Adrenal gland (tissue), 19 donors: ENCODE measurements at places on chromosomes 1 and 21. TPM values are rescaled to one million over a fixed set of nuclear protein-coding genes. Genes with fewer than 3 reads are reported as not detected.
A peak's percentile ranks its signal among the peaks of the same experiment; 100 is the strongest.

- H3K36me3 ChIP-seq = no peaks in the 10 kb centered on the region
- H3K4me1 ChIP-seq = no peaks in the 10 kb centered on the region
- no peak for DNase-seq
- no peak overlapping the region for H3K27ac ChIP-seq
- no peaks in the 10 kb centered on the region for H3K27me3 ChIP-seq
- no peak overlapping the region for H3K4me3 ChIP-seq
Observed at GRCh38 chr1:195886000-195886399, 722.2 kb downstream of the KCNT2 start.

DNA sequence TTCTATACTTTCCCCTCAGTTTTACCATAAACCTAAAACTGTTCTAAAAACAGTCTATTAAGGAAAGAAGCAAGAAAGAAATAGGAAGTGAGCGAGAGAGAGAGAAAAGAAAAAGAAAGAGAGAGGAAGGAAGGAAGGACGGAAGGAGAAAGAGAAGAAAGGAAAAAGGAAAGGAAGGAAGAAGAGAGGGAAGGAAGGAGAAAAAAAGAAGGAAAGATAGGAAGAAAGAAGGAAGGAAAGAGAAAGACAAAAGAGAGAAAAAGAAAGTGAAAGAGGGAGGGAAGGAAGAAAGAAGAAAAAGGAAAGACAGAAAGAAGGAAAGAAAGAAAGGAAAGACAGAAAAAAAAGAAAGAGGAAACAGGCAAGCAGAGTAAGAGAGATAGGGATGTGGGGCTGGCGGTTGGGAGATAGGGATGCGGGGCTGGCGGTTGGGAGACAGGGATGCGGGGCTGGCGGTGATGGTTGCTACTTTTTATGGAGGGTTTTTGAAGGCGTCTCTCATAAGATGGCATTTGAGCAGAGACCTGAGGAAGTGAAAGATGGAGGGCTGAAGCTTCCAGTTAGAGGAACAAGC, 70.4 kb upstream of the IRF2BP2 start:
- H3K36me3 ChIP-seq = no peaks in the 10 kb centered on the region
- peaks cover 21% of the 10 kb centered on the region for H3K4me1 ChIP-seq
- H3K4me3 ChIP-seq = no peak overlapping the region
- no peak for DNase-seq
- no peak overlapping the region for H3K27ac ChIP-seq

DNA sequence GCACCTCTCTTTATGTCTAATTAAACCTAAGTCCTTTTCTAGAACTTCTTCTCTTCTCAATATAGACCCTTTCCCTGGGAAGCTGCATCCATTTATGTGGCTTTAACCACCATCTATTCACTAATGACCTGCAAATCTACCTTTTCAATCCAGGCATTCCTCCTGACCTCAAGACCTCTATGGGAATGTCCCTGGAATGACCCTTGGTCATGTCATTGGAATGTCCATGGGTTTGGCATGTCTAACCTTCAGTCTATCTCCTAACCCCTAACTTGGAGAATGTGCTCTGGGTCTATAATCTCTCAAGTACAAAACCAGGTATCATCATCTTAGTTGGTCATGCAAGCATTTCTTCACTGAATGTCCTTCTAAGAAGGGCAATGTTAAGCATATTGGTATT, 196.1 kb downstream of the KCNH1 start:
- H3K4me1 ChIP-seq = no peaks in the 10 kb centered on the region
- no peak overlapping the region for H3K27ac ChIP-seq
- H3K36me3 ChIP-seq = no peaks in the 10 kb centered on the region
- H3K4me3 ChIP-seq = no peak overlapping the region
- H3K27me3 ChIP-seq = no peaks in the 10 kb centered on the region
- DNase-seq = no peak

DNA sequence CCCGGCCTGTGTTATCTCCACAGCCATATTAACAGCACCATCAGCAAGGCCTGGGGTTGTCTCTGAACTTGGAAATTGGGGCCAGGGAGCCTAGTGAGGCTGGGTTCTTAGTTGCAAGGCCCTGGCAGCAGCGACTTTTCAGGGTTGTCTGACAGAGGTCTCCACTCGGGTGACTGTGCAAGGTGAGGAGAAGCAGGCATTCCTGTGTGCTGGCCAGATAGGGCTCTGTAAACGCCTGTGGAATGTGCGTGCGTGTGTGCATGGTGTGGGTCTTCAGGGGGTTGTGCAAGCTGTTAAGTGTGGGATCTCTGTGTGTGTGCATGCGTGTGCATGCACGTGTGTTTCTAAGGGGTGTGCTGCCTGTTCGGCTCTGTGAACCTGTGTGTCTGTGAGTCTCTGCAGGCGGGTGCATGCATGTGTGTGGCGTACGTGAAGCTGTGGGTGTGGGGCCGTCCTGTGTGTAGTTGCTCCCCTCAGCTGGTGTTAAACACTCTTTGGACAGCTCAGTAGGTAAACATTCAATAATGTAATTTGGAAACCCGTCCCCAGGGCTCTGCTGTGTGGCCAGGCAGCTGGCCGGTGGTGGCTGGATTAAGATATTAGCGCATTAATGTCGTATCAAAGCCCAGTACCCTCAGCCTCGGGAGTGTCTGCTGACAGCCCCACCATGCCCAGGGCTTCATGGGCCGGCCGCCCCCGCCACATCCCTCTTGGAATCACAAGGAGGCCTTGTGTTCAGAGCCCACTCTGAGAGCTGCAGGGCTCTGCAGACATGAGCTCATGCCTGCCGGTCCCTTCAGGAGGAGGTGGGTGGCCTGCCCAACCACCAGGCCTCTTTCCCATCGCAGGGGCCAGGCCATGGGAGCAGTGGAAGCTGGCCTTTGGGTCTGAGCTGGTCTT, 189.9 kb downstream of the FOXD2 start:
- no peak overlapping the region for H3K27ac ChIP-seq
- H3K27me3 ChIP-seq = no peaks in the 10 kb centered on the region
- H3K4me3 ChIP-seq = no peak overlapping the region
- H3K4me1 ChIP-seq = no peaks in the 10 kb centered on the region
- H3K36me3 ChIP-seq = no peaks in the 10 kb centered on the region

GRCh38 chr1:210360852-210361477, 32.3 kb downstream of the HHAT start:
- no peak overlapping the region for H3K27ac ChIP-seq
- DNase-seq = no peak
- peaks cover 6% of the 10 kb centered on the region for H3K4me1 ChIP-seq
- no peak overlapping the region for H3K4me3 ChIP-seq
- no peaks in the 10 kb centered on the region for H3K27me3 ChIP-seq
- H3K36me3 ChIP-seq = no peaks in the 10 kb centered on the region

GRCh38 chr1:116983678-116984077, 17.9 kb upstream of the CD101 start:
- H3K36me3 ChIP-seq = no peaks in the 10 kb centered on the region
- no peaks in the 10 kb centered on the region for H3K27me3 ChIP-seq
- H3K4me1 ChIP-seq = peaks cover 22% of the 10 kb centered on the region
- peak; percentile 48 for DNase-seq
- H3K27ac ChIP-seq = peak overlapping the region; percentile 62

The ANGPTL3 gene
- 0.18 TPM for total RNA-seq

The CFAP74 gene
- 4.1 TPM for total RNA-seq

- H3K27ac ChIP-seq = no peak overlapping the region
- no peaks in the 10 kb centered on the region for H3K36me3 ChIP-seq
- no peak for DNase-seq
- no peaks in the 10 kb centered on the region for H3K4me1 ChIP-seq
Observed at GRCh38 chr1:214859647-214860046, 222.9 kb upstream of the KCNK2 start.

- peak overlapping the region; percentile 10 for H3K27ac ChIP-seq
- peaks cover 12% of the 10 kb centered on the region for H3K4me1 ChIP-seq
- peak; percentile 88 for DNase-seq
- H3K4me3 ChIP-seq = no peak overlapping the region
- no peaks in the 10 kb centered on the region for H3K27me3 ChIP-seq
Observed at GRCh38 chr1:202286622-202287097, 55.1 kb downstream of the UBE2T start.

GRCh38 chr1:24427545-24427862, 11.9 kb downstream of the NIPAL3 start:
- no peaks in the 10 kb centered on the region for H3K36me3 ChIP-seq
- H3K27ac ChIP-seq = no peak overlapping the region
- no peaks in the 10 kb centered on the region for H3K27me3 ChIP-seq

GRCh38 chr1:65995336-65995735, 202.6 kb downstream of the PDE4B start:
- no peak overlapping the region for H3K4me3 ChIP-seq
- H3K36me3 ChIP-seq = no peaks in the 10 kb centered on the region
- DNase-seq = no peak
- H3K4me1 ChIP-seq = no peaks in the 10 kb centered on the region
- no peaks in the 10 kb centered on the region for H3K27me3 ChIP-seq

- no peaks in the 10 kb centered on the region for H3K27me3 ChIP-seq
- H3K4me1 ChIP-seq = no peaks in the 10 kb centered on the region
- H3K4me3 ChIP-seq = no peak overlapping the region
- no peaks in the 10 kb centered on the region for H3K36me3 ChIP-seq
- DNase-seq = no peak
- H3K27ac ChIP-seq = no peak overlapping the region
Observed at GRCh38 chr1:107648071-107648470, 316.9 kb downstream of the VAV3 start.
